ENCODE measurements at places on chromosomes 12 and 14.

DNA sequence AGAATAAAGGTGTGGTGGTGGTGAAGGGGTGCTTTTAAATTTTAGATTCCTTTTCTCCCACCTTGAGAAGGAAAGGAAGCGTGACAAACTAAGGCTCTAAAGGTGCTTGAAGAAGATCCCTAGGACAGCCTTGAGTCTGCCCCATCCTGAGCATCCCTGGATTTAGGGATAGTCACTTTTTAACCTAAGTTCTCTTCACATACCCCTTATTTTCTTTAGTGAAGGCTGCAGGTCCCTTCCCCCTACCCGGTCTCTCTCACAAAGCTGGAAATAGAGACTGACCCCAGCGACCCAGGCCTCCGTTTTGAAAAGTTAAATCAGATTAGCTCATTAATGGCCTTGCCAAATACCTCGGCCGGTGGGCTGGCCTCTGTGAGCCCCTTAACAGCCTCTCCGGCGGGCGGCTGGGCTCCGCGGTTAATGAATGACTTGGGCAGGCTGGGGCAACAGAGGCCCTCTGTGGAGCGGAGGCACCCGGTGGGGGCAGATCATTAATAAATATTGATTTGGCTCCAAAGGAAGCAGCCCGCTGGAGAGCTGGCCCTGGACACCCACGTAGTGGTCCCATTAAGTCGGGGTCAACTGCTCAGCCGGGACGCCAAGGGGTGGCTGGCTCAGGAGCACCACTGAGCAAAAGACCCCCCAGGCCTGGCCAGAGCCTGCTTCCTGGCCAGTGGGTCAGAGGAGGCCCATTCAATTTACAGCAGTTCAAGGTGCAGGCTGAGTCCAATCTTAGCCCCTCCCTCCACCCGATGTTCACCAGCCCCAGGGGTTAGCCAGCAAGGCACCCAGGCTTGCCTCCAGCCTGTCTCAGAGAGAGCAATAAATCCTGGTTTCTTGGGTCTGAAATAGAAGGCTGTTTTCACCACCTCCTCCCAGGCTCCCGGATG lies 31.8 kb downstream of the PAH start:
- no peak for DNase-seq

DNA sequence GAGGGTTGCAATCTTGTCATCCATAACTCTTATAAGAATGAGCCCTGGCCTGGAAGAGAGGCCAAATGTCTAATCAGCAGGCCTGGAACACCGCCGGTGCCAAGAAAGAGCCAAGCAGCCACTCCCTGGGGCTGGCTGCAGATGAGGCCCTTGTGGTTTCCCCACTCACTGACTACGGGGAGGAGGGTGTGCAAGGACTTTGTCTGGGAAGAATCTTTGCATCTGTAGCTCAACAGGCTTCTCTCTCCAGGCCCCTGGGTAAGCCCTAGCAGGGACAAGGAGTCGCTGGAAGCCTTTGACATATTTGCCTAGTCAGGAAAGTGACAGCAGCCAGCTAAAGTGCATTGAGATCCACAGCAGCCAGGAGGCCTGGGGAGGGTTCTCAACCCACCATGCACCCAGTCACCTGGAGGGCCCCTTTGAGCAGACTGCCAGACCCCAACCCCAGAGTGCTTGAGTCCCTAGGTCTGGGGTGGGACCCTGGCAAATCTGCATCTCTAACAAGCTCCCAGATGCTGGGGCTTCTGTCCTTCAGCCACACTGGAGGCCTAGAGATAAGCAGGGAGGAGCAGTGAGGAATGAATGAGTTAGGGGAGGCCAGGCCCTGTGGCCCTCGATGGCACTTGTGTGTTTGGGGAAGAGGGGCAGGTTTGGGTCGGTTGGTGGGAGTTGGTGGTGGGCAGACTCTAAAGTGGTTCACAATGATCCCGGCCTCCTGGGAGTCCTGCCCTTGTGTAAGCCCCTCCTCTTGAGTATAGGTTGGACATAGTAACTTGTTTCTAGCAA lies 13.9 kb upstream of the LRTM2 start:
- DNase-seq = no peak

DNA sequence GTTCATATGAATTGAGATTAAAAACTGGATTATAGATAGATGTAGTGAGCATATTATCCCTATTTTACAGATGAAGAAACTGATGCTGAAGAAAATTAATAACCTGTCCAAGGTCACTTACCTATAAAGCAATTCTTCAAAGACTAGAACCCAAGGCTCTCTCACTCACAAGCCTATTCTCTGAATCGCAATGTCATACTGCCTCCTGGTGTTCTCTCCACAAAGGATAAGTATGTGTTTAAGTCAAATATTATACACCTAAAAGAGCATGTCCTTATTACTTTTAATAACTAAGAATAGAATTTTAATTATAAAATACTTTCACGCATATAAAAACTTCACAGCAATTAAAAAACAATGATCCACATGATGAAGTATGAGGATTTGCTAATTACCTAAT lies 721.3 kb upstream of the USP15 start:
- no peak for DNase-seq

DNA sequence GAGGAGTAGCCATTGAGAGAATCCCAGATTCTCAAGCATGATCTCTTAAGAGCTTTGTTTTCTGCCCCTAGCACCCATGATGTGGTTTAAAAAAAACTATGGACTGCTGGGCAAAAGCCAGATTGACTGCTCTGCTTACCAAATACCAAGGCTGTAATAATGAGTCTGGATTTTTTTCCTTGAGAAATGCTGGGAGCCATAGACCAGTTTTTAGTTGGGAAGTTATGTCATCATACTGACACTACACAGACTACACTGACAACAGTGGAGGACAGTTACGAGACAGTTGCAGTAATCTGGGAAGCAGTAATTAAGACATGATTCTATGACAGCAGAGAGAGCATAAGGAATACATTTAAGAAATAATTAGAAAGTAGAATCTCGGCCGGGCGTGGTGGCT lies 35.8 kb downstream of the SPATA7 start:
- no peak for DNase-seq

DNA sequence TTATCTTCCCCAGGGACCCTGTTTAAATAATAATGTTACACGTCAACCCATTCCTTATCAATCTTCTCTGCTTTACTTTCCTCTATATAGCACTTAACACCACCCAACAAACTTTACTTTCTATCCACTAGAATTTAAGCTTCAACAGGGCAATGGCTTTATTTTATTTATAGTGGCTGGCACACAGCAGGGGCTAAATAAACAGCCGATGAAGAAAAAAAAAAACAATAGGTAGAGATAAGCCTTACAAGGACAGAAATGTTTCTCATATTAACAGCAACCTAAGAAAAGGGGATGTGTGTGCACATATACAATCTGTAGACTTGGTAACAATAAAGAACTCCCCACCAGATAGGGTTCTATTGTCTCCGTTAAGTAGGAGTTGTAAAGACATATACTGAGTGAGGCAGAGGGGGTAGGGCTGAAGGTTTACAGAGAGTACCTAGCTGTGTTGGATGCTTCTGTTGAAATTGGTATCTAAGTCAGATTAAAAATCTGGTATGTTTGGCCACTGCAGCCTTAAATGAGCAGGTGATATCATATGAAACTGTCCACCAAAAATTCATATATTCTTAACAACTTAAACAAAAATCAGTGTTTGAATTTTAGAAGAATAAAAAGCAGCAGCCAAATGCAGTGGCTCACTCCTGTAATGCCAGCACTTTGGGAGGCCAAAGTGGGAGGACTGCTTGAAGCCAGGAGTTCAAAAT lies 24.7 kb upstream of the AP4S1 start:
- DNase-seq = no peak

DNA sequence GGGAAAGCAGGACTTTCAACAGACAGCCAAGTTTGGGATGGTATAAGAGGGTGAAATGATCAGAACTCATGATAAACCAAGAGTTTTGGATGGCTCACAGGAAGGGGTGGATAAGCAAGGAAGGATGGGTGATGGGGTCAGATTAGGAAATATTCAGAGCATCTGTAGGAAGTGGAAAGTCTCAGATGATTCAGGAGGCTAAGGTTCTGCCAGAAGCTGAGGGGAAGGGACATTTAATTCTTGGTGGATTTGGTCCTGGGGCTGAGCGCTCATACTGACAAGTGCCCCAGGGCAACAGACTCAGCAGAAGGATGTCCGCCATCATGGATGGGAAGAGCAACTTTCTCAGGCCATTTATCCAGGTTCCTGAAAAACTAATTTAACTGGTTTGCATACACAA lies 28.4 kb upstream of the BDKRB2 start:
- DNase-seq = no peak

DNA sequence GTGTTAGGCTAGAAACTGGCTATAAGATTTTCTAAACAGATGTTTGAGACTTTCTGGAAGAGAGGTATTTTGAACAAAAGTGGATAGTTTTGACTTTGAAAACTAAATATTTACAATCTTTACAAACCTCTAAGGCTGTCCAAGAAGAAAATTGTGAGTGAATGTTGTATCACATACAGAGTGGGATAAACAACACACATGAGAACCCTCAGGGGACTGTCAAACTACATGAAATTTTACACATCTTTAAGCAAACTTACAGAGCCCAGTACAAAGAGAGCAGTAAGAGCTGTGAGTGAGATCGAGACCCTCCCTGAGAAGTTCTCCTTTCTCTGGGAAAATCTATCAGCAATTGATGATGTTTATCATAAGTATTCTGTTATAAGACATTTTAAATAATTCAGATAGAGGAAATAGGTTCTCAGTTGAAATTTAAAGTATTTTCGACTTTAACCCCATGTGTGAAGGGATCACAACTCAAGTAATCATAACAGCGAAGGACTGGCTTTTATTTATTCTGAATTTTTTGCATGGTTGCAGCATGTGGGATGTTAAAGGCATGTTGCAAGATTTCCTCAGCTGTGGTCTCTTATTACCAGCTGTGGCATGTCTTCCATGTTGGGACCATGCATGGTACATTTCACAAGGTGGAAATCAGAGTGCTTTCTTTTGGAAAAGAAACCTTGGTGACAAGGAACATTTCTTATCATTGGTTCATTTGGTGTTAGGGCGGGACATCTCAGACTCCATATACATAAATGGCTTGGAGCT lies 264.0 kb upstream of the PRICKLE1 start:
- DNase-seq = no peak

DNA sequence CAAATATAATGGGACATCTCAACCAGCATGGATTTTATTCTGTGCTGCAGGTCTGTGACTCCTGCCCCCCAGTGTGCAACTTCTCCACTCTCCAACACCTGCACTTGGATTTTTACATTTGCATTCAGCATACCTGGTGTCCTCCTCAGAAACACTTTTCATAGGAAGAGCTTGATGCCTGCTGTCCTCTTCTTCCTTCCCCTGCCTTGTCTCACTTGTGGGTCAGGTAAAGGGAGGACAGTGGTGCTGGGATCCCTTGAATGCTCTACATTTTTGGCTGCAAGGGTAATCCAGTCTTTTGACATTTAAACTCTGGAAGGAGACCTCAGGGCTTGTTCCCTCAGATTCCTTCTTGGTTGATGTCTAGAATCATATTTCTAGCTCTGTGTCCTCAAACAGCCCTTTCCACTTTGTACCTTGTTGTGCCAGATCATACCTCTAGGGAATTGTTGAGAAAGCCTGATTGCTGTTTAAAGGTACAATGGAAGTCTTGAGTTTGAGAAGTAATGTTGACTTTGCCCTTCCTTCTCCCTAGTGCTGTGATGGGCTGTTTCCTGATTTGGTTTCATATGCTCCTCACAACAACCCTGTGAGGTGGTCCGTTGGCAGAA lies 12.6 kb downstream of the UBE3B start:
- no peak for DNase-seq
